ENCODE measurements at places on chromosomes 1 and 21.

- no peak for DNase-seq
- no peak overlapping the region for H3K4me3 ChIP-seq
- H3K27me3 ChIP-seq = no peaks in the 10 kb centered on the region
- peaks cover 15% of the 10 kb centered on the region for H3K4me1 ChIP-seq
Measured at GRCh38 chr1:112614460-112615065, 4.4 kb downstream of the ST7L start.

DNA sequence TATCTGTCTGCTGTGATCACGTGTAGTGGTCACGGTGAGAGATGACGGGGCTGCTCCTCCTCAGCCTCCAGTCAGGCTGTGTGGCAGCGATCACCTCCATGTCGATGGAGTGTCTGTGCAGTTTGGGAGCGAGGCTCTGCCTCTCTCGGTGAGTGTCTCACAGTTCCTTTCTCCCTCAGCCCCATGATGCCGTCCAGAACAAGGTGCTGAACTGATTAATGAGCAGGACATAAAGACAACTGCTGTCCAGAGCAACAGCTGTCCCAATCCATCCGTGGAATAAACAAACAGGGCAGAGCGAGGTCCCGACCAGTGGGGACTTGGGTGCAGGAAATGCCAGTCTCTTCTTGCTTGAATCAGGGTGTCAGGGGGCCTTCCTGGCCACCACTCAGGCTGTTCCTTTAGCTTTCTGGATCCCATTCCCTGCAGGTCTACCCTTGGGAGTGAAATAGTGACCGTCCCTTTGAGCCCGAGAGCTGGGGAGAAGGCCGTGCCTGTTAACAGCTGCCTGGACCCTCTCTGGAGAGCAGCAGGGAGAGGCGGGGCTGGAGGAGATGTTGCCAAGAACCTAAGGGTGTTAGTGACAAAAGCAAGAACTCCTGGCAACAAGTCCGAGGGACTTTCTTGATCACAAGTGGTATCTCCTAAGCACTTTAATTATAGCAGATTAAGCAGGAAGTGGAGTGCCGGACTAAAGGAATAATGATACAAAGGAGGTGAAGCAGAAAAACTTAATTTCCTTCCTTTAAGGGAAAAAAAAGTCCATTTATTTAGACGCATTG is 443.9 kb downstream of the KIF26B start:
- no peaks in the 10 kb centered on the region for H3K27me3 ChIP-seq
- no peak overlapping the region for H3K27ac ChIP-seq
- no peaks in the 10 kb centered on the region for H3K4me1 ChIP-seq
- DNase-seq = no peak

DNA sequence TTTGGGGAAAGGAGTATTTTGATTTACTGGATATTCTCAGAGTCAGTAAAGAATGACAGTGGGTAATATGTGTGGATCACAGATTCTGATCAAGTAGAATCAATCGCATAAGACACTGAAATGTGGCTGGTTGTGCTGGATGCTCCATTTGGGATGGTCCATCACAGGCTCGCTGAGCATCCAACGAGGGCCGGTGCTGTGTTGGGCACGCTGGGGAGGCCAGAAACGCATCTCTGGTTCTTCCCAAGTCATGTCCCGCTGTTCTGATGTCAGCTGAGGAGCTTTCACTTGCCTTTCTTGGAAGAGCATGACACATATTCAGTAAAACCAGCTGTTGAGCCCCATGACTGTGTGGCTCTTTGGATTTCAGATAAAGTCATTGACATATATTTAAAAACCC is 72.0 kb downstream of the UMODL1 start:
- no peaks in the 10 kb centered on the region for H3K36me3 ChIP-seq
- no peak overlapping the region for H3K4me3 ChIP-seq
- peaks cover 3% of the 10 kb centered on the region for H3K4me1 ChIP-seq
- DNase-seq = no peak
- H3K27me3 ChIP-seq = no peaks in the 10 kb centered on the region

DNA sequence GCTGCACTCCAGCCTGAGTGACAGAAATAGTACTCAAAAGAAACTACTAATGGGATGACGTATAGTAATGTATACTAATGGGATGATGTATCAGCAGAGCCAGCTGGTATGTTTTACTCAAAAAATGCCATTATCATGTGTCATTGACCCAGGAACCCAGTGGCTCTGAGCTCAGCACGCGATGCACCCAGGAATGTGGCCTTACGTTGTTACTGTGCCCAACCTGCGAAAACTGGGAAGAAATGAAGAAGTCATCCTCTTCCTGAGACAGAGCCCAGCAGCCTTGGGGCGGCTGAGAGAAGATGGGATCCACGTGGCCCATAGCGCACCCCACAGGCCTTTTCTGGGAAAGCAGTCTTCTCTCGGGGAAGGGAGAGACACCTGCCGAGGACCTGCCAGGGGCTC is 8.8 kb downstream of the UBE2J2 start:
- H3K27me3 ChIP-seq = no peaks in the 10 kb centered on the region
- peaks cover 1% of the 10 kb centered on the region for H3K4me1 ChIP-seq
- no peak for DNase-seq
- H3K36me3 ChIP-seq = peaks cover 96% of the 10 kb centered on the region

DNA sequence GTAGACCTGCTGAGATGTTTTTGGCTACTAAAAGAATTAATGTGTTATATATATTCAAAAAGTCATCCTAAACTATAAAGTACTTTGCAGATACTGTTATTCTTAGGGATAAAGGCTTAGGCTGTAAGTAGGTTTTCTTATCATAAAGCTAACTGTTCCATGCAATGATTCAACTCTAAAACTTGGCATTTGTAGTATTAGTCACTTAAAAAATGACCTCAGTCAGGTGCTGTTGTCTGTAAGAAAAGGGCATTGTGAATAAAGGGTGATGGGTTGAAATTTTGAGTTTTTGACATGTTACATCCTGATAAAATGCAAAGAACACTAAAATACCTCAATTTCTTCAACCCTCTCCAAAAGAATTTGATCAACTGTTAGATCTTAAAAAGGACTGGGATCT is 32.9 kb downstream of the ADCY10 start:
- H3K36me3 ChIP-seq = no peaks in the 10 kb centered on the region
- no peaks in the 10 kb centered on the region for H3K27me3 ChIP-seq
- H3K4me3 ChIP-seq = no peak overlapping the region
- DNase-seq = no peak
